ENCODE measurements at places on chromosomes 1 and 21.

DNA sequence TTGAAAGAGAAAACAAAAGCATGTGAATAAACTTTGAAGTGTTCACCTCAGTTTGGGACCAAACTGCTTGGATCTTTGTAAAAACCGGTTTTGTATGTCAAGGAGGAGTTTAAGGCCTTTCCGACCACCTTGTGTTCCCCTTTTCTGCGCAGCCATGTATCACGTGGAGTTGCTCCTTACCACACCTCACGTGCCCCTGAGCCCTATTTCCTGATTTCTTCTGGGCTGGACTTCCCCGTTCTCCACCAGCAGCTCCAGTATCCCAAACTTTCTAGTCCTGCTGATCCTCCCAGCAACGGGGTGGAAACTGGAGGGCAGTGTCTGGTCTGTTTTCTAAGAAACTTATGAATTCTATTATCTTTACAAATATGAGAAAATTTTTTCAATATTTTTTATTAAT lies 1.6 kb upstream of the SH3D21 start:
- DNase-seq = no peak

- no peak for DNase-seq
Measured at GRCh38 chr1:201282931-201283829, at the start of gene PKP1. Gene PKP1 (plus strand): TSS chr1:201283506. CDS start chr1:201283703, 197 bp downstream.

DNA sequence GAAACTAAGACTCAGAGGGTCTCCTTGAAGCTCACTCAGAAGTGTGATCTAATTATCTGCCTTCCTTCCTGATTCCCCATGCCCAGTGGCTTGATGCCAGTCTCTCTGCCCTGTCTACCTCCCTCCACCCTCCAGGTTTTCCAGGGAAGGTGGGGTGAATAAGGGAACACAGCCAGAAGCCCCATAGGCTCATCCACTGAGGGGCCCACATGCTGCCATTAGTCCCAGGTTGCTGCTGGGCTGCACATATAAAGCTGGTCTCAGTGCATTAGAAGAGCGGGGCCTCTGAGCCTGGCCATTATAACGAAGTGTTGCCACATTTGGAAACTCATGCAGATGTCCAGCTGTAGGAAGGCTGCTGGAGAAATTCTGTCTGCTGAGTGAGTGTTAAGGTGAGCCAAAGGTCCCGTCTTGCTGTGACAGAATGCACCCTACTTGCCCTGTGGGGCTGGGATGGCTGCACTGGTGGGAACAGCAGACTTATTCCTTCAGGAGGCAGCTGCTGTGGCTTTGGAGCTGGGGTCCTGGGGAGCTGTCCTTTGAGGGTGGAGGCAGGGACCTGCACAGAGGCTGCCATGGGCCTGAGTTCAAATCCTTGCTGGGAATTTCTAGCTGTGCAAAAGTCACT lies 2.9 kb downstream of the ADORA1 start:
- no peak for DNase-seq

DNA sequence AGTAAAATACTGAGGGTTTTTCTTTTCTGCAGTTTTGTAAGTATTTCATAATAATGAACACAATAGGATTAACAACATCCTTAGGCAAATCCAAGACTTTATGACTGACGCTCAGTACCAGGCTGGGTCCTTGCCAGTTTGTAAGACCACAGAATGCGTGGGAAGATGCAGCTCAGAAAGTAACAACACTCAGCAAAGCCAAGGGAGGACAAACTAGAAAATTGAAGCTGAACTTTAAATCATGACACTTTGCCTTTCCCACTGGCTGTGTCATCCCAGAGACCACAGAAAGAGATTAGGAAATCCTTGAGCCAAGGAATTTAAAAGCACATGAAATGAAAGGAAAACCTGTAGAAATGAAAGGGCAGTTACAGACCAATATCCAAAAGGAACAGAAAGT lies 426.3 kb upstream of the CHRM3 start:
- DNase-seq = no peak

DNA sequence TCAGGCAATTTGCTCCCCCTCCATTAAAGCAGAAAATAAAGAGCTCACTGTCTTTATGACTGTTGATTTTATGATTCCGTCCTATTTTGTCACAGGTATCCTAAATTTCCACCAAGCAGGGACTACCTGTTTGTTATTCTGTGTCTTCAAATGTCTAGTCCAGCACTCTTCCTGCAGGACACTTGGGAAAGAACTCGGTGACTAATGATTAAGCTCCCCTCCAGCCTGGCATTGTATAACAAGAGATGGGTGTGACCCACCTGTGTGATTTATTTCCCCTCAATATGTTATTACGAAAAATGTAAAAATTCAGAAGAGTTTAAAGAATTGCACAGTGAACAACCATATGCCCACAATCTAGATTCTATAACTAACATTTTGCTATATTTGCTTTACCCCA lies 42.9 kb upstream of the LRRN2 start:
- DNase-seq = no peak

GRCh38 chr1:59433440-59433813 lies 136.5 kb downstream of the FGGY start:
- no peak for DNase-seq

DNA sequence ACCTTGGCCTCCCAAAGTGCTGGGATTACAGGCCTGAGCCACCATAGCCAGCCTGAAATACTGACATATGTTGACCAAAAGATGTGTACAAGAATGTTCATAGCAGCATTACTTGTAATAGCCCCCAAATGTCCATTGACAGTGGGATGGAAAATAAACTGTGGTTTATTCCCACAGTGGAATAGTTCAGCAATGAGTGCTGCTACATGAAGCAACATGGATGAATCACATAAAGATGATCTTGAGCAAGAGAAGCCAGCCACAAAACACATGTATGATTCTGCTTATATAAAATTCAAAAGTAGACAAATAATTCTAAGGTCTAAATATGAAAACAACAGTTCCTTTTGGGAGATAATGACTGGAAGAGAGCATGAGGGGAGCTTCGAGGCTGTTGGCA lies 9.1 kb upstream of the CREG1 start:
- no peak for DNase-seq

DNA sequence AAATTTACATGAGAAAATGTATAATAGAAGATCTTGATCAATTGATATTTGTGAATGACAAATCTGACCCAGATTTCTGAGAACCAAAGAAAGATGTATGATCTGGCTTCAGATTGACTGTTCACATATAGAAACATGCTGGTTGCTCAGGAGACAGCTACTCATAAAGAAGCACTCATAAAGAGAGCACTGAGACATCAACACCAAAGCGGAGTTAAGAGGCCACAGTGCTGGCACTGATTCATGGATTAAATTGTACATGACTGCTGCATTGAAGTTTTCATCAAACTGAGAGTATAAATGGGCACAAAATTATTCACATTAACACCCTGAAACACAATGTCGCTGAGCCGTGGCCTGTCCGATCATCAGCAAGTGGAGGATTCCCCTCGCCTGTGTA lies 46.2 kb downstream of the SH3GLB1 start:
- DNase-seq = no peak

GRCh38 chr1:225602590-225603206 lies 50.2 kb downstream of the ENAH start:
- no peak for DNase-seq

- no peak for DNase-seq
Measured at GRCh38 chr1:67705735-67706453, 20.9 kb downstream of the GADD45A start.

DNA sequence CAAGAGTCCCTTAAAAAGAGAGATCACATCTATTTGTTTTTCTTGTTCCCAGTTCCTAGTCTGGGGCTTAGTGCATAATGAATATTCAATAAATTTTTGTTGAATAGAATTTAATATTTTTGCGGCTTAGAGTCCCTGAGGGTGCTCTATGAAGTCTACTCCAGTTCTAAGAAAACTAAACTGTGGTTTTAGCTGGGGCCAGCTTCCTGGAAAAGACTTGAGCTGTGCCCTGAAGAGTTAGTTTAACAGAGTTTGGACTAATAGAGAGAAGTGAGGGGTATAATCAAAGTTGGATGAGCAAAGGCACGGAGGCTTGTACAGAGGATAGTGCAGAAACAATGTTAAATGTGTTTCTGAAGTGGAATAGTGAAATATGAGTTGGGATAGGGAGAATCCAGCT lies 168.9 kb downstream of the FASLG start:
- no peak for DNase-seq

- DNase-seq = no peak
Measured at GRCh38 chr1:178941849-178942248, 71.0 kb upstream of the ANGPTL1 start.

GRCh38 chr1:78102082-78102481 lies 56.3 kb downstream of the GIPC2 start:
- DNase-seq = no peak

DNA sequence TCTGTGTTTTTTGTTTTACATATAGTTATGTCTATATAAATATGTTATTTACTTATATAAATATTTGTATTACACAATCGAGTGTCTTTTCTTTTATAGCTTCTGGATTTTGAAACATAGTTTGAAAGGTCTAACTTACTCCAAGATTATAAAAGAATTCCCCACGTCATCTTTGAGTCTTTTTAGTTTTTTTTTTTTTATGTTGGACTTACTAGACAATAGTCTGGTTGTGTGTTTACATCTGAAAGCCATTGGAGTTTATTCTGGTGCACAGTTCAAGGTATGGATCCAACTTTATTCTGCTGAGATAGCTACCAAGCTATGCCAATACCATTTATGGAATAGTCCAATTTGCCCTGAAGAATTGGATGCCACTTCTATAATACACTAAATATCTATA lies 26.1 kb upstream of the RCAN3 start:
- DNase-seq = no peak

GRCh38 chr1:18714404-18715175 lies 83.9 kb downstream of the PAX7 start:
- no peak for DNase-seq

DNA sequence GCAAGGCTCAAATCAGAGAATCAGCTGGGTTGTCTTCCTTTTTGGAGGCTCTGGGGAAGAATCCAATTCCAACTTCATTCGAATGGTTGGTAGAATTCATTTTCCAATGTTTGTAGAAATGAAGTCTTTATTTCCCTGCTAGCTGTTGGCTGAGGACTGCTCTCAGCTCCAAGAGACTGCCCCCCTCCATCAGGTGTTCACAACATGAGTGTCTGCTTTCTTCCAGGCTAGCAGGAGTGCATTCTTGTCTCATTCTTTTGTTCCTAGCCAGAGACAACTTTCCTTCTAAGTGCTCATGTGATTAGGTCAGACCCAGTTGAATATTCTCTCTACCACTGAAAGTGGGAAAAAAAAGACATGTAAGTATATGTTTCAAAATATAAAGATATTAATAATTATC lies 95.2 kb downstream of the HLX start:
- DNase-seq = no peak

DNA sequence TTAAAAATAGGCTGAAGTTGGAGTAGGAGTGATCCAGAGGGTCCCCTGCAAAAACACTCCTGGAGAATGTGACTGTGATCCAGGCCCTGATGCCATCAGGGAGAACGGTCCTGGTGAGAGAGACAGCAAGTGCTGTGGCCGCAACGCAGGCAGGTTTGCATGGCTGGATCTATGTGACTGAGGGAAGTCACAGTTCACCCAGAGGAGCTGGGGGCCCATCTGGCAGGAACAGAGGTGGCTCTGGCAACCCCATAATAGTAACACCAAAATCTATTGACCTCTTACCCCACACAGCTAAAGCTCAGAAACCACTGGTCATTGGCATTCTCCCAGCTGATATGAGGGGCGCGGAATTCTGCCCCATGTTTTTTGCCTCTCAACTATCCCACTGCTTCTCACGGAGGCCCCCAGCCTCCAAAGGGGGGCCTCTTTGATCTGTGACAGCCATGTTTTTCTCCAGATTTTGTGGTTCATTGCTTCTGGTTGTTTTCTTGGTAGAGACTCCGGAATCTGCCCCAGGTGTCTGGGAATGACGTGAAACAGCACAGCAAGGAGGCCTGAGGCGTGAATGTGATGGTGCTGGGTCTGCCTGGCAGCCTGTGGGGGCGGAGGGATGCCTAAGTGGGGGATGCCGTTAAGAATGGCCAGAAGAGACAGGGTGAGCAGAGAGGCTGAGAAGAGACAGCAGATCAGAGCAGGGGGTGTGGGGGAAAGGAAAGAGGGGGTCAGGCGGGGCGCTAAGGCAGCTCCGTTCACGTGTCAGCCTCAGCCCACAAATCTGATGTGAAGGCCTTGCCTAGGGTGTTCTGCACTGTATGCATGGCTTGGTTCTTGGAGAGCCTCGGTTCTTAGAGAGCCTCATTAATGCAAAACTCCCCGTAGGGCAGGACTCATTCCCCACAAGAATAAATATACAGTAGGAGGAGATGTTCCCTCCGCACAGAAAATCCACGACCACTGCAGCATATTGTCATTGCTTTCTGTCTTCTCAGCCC lies 23.5 kb downstream of the CASP9 start:
- no peak for DNase-seq

- no peak for DNase-seq
Measured at GRCh38 chr21:23986214-23986613, 1621.1 kb downstream of the MRPL39 start.

GRCh38 chr21:27426196-27426595 lies 459.3 kb upstream of the ADAMTS5 start:
- no peak for DNase-seq

DNA sequence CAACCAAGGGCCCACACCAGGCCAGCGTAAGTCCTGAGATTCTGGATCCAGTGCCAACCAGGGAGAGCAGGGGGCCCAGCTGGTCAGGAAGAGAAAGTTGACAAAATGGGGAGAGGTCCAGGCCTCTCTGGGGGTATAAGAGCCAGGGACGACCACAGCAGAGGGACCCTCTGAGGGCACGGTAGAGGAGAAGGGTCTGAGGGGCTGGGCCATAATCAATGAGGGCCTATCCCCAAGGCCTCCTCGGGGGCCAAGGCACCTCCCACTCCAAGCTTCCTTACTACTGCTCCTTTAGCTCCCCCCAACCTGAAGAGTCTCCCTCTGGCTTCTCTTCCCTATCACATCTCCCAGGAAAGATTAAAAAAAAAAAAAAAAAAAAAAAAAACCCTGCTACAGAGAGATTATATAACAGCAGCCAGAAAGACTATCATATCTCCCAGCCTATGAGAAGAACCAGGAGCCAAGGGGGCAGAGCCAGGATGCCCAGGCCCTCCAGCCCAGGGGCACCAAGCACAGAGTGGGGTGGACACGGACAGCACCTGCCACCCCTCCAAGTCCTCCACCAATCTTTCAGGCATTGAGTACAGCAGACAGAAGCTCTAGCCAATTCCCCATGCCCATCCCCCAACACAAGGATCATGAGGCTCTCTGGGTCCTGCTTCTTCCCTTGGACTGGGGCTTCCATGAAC lies 2.7 kb downstream of the MEF2D start:
- no peak for DNase-seq

GRCh38 chr1:20440785-20441200 lies 45.2 kb downstream of the CAMK2N1 start:
- no peak for DNase-seq

- DNase-seq = no peak
Measured at GRCh38 chr1:11873395-11874257, 14.9 kb upstream of the NPPB start.

Data from NCI-H1417 treated with DMSO at 0.1 percent for 48 hours (cell line).